ENCODE measurements at places on chromosomes 7 and 10.

GRCh38 chr10:75097666-75098285, 13.7 kb upstream of the SAMD8 start:
- peak; percentile 23 for DNase-seq

DNA sequence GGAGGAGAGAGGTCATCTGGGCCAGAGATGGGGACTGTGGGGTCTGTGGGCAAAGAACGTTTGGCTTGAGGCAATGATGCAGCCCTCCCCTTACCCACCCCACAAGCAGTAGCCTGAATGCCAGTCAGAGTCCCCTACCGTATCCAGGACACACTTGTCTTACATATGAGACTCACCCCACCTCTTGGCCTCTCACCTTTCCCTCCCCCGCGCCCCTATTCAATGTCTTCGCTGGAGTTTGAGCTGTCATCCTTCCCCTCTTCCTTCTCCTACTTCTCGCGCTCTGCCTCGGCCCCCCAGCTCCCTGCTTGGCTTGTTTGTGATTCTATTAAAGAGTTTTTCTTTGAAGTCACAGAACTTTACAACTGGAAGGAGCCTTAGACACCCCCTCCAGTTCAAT, 8.9 kb downstream of the PRRT4 start:
- no peak for DNase-seq

DNA sequence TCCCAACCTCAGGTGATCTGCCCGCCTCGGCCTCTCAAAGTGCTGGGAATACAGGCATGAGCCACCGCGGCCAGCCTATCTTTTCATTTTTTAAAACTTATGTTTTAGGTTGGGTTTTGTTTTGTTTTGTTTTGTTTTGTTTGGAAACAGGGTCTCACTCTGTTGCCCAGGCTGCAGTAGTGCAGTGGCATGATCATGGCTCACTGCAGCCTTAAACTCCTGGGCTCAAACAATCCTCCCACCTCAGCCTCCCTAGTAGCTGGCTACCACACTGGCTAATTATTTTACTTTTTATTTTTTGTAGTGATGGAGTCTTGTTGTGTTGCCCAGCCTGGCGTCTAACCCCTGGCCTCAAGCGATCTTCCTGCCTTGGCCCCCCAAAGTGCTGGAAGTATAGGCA, 19.4 kb upstream of the AGFG2 start:
- no peak for DNase-seq

GRCh38 chr7:150857276-150858055, 5.1 kb downstream of the AOC1 start:
- no peak for DNase-seq

DNA sequence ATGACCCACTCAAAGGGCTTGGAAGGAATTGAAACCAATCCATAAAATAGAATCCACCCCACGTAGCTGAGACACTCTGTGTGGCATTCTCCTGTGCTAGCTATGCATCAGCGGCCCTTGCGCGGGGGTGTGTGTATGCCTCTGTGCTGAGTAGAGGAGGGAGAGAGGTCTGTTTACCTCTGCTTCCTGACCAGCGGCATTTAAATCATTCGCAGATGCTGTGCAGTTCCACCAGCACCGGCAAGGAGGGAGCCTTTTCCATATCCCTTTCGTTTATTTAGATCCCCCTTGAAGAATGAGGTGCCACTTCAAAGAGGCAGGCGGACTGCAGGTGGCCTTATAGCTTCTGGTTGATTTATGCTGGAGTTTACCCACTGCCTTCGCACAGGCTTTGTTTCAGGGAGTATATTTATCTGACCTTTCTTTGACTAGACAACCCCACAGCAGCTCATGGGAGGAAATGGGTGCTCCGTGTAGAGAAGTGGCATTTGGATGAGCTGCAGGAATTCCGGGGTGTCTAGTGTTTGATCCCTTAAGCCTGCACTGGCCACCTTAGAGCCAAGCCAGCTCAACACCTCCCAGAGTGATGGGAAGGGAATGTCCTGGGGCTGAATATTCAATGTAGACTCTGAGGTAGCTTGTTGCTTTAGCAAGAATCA, 11.4 kb downstream of the C10orf53 start:
- DNase-seq: no peak

- DNase-seq: no peak
Measured at GRCh38 chr10:97816609-97817008, 33.0 kb upstream of the GOLGA7B start.

- DNase-seq: no peak
Measured at GRCh38 chr7:91837397-91838070, 43.0 kb downstream of the MTERF1 start.

- DNase-seq: no peak
Measured at GRCh38 chr7:105339404-105340323, 49.1 kb downstream of the SRPK2 start.

DNA sequence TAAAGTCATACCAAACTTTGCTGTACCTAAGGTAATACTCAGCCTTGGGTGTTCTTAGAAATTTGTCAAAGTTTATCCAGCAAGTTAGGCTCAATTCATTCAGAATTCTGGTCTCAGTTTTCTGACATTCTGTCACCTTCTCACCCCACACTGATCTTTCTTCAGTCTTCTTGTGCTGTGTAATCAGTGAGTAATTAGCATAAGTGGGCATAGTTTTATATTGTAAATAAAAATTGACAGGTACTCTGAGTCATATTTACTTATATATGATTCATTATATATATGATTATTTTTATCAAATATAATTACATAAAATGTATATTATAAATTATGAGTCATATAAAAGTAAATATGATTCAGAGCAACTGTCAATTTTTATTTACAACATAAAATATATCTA, 170.9 kb upstream of the MAGI2 start:
- no peak for DNase-seq

GRCh38 chr10:11685787-11686218, 56.4 kb upstream of the ECHDC3 start:
- DNase-seq: peak; percentile 74

Measured in NCI-H2171 treated with DMSO at 0.1 percent for 48 hours (cell line).